Activated naive CD8-positive, alpha-beta T cell treated with anti-CD3 and anti-CD28 coated beads for 36 hours (primary cell): ENCODE measurements at places on chromosomes 13 and 19. TPM values are rescaled to one million over a fixed set of nuclear protein-coding genes. Genes with fewer than 3 reads are reported as not detected.

Gene PSG11
- not detected for total RNA-seq

Gene CYP4F2
- 0.14 TPM for total RNA-seq

Gene RNF17
- total RNA-seq = not detected

Gene PRTN3
- not detected for total RNA-seq

Gene PRRG2
- 1.5 TPM for total RNA-seq

Gene IFNL1
- not detected for total RNA-seq

Gene GPR12
- total RNA-seq = not detected

Gene RXFP2
- total RNA-seq = not detected

Gene C19orf67
- total RNA-seq = not detected

Gene MIPEP
- 21.3 TPM for total RNA-seq
